Heart right ventricle (tissue), 16 donors: ENCODE measurements at places on chromosomes 6 and 20.

DNA sequence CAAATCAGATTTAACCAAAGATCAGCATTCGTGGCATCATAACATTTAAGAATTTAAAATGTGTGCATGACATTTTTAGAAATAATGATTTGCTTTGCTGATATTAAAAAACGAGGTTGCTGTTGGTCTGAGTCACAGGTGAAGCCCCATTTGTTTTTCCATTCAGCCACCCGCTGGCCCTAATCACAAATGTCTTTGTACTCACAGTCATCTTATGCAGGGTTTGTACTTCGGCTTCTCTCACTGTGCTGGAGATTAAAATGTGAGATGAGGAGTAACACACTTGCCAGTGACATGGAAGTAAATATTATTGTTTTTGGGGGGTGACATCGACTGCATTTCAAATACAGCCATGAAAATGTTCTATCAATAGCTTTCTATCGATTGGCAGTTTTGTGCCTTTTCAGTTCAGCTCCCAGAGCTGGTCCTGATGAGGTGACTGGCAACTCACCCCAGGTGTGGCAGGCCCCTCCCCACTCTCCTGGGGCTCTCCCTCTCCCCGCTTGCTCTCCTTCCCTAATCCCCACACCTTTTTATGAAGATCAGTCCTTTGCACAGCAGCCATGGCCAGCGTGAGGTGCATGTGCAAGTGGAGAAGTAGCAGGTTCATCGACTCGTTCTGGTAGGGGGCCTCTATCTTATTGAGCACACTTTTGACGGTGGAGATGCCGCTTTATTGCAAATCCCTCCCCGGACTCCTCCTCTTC lies 58.8 kb upstream of the FUCA2 start:
- DNase-seq, result no peak
- H3K36me3 ChIP-seq, result no peaks in the 10 kb centered on the region
- H3K27ac ChIP-seq, result no peak overlapping the region
- H3K4me3 ChIP-seq, result no peak overlapping the region
- H3K4me1 ChIP-seq, result no peaks in the 10 kb centered on the region

DNA sequence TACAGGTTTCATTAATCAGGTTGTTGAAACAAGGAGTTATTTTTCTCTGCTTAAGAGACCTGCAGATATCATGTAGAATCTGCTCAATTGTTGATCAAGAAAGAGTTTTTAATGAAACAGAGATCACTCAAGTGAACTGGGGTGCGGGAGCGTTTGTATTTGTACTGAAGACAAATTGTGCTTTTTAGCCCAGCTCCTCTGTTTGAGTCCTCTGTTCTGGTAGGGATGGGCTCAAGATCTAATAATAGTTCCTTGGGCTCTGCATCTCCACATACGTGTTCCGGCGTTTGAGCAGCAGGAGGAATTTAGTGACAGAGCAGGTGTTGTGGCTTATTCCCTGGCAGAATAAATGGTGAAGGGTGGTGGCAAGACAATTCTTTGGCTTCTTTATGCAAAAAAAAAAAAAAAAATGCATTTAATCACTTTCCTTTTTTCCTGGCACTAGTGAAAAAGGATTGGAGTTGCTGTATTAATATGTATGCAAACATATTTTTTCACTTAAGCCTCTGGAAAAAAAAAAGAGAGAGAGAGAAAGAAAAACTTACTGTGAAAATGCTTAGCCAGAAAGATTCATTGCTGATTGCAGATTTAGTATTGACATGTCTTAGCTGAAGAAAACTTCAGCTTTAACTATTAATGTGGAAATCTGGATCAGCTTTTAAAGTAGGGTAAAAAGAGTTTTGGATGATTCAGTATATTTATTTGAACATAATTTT lies 4.0 kb downstream of the CITED2 start:
- no peak for DNase-seq
- H3K36me3 ChIP-seq, result peaks cover 26% of the 10 kb centered on the region
- H3K4me3 ChIP-seq, result peak overlapping the region; percentile 95
- H3K4me1 ChIP-seq, result peaks cover 48% of the 10 kb centered on the region
- peak overlapping the region; percentile 99 for H3K27ac ChIP-seq
- no peaks in the 10 kb centered on the region for H3K27me3 ChIP-seq

DNA sequence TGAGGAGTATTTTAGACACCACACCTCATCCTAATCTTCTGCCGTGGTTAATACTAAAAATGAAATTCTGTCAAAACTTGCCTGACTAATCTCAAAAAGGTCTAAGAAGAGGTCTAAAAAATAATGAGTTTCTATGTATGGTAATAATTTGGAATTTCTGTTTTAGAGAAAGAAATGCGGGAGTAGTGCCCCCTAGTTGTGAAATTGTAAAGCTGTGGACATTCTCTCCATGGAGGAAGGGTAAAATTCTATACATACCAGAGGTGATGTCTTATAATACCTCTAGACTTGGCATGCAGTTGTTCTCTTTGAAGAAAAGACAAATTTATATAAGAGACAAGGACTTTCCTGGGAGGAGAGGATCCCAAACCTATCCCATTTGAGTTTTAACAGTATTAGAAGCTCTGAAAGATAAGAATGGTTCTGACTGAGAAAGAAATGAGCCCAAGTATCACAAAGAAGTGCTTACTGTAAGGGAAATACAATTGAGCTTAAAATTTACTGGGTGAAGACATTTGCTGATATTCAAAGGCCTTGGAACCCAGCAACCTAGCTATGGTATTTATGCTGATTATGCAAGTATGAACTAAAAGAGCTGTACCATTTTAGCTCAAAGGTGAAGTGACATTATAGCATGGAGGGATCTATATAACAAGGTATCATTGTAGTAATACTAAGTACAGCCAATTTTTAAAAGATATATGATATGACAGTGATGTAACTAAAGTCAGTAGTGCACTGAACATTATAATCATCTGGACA lies 5.1 kb upstream of the EPHA7 start:
- no peaks in the 10 kb centered on the region for H3K36me3 ChIP-seq
- no peak overlapping the region for H3K27ac ChIP-seq
- peaks cover 6% of the 10 kb centered on the region for H3K4me1 ChIP-seq
- no peak for DNase-seq
- H3K4me3 ChIP-seq, result no peak overlapping the region

DNA sequence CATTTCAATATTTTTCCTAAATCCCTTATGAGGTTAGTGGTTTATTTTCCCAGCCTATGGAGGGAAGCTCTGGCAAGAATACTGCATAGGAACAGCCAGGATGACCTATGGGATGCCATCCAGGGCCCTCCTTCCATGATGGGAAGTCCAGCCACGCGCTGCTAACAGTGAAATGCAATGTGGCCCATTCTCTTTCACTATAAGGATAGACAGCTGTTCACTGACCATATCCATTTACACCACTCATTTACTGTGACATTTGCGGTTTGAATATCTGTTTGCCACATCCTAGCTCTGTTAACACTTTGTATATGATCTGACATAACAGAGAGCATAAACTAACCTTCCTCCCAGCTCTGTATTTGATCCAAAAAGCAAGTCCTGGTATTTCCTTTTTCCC lies 471.7 kb downstream of the CBLN4 start:
- no peaks in the 10 kb centered on the region for H3K36me3 ChIP-seq
- no peaks in the 10 kb centered on the region for H3K4me1 ChIP-seq
- no peak overlapping the region for H3K27ac ChIP-seq

DNA sequence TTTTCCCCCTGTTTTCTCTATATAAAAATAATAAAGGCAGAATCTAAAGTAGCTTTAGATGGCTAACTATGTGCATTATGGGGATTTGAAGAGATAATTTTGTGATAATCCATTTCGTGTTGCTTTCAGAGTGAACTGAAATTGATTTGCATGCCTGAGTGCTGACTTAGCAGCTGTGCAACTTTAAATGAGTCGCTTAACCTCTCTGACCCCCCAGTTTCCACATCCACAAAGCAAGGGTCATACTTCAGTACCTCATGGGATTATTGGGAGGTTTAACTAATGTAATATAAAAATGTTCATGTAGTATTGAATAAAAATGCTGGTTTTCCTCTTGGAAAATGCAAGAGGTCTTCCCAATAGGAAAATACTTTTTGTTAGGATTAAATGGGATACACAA lies 63.8 kb upstream of the FABP7 start:
- no peak overlapping the region for H3K4me3 ChIP-seq
- no peaks in the 10 kb centered on the region for H3K36me3 ChIP-seq
- no peak overlapping the region for H3K27ac ChIP-seq
- peaks cover 6% of the 10 kb centered on the region for H3K27me3 ChIP-seq
- H3K4me1 ChIP-seq, result no peaks in the 10 kb centered on the region

DNA sequence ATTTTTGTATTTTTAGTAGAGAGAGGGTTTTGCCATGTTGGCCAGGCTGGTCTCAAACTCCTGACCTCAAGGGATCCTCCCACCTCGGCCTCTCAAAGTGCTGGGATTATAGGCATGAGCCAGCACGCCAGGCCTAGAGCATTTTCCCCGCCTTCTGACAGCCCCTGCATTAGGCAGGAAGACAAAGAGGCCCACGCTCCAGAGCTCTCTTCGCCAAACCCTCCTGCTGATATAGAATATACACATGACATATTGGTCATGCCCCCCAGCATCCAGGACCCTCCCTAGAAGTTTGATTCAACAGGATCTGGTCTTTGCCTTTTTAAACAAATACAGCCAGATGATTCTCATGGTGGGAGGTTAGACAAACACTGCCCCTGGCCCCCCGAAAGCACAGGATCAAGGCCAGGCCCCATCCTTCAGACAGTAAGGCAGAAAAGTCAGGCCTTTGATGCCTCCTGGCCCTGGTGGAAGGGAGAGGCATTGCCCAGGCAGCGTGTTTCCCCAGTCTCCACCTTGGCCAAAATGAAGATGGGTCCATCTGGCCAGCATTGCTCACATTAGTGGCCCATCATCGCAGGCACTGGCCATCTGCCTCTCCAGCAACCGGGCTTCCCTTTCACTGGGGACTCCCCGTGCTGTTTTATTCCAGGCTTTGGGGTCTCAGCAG lies 4.4 kb downstream of the SULF2 start:
- H3K27ac ChIP-seq, result no peak overlapping the region
- H3K36me3 ChIP-seq, result no peaks in the 10 kb centered on the region
- peaks cover 31% of the 10 kb centered on the region for H3K4me1 ChIP-seq

DNA sequence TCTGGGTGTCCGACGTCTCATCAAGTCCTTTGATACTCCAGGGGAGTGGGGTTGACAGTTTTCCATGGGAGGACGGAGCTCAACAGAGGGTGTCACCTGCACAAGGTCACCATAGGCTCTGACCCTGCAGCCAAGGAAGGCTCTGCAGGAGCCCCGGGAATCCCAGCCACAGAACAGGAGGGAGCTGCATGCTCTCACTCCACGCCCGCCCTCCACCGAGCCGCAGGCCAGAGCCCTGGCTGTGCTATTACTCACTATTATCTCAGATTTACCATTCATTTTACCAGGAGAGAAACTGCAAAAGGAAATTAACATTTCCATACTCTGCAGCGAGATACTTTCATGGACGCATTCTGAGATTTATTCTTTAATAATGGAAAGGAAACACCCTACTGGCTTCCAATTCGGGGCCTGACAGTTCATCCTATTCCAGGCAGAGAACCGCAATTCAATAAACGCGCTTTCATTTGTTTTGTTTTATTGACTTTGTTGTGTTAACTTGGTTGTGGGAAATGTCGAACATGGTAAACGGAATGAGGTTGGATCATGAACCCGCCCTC lies 18.3 kb upstream of the NTSR1 start:
- DNase-seq, result no peak
- peaks cover 47% of the 10 kb centered on the region for H3K27me3 ChIP-seq
- no peaks in the 10 kb centered on the region for H3K4me1 ChIP-seq
- H3K27ac ChIP-seq, result no peak overlapping the region
- no peak overlapping the region for H3K4me3 ChIP-seq

DNA sequence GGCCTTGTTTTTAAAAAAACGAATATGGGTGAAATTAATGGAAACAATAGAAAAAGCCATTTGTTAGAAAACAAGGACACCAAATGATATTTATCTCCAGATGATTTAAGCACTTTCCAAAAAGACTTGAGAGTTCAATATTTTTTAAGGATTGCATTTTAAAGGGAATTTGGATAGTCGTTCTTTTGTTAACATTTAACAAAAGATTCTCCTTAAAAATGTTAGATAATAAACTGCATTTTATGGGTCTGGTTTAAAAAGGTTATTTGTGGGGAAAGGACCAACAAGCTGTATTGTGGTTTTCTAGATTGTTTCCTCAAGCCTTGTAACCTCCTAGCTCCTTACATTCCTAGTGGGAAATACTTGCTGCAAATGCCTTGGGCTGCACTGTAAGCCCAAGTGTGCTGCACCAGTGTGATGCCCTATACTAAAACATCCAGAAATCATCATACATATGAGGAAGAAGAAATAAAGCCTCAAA lies 1.5 kb upstream of the PHIP start:
- no peaks in the 10 kb centered on the region for H3K27me3 ChIP-seq
- no peak for DNase-seq
- peaks cover 29% of the 10 kb centered on the region for H3K4me1 ChIP-seq
- no peaks in the 10 kb centered on the region for H3K36me3 ChIP-seq
